Left ventricle myocardium inferior (tissue), 1 donor: ENCODE measurements at places on chromosomes 2 and 18. TPM values are rescaled to one million over a fixed set of nuclear protein-coding genes. Genes with fewer than 3 reads are reported as not detected.
A peak's percentile ranks its signal among the peaks of the same experiment; 100 is the strongest.

The PID1 gene
- 7.8 TPM for total RNA-seq

GRCh38 chr2:179393481-179393880 is 128.8 kb upstream of the SESTD1 start:
- no peak overlapping the region for H3K27ac ChIP-seq
- no peaks in the 10 kb centered on the region for H3K4me1 ChIP-seq
- H3K27me3 ChIP-seq, result no peaks in the 10 kb centered on the region
- H3K4me3 ChIP-seq, result no peak overlapping the region
- no peak for DNase-seq

The HJURP gene
- total RNA-seq, result 0.36 TPM

GRCh38 chr2:190587106-190587505 is 52.6 kb upstream of the NEMP2 start:
- H3K27ac ChIP-seq, result no peak overlapping the region
- no peaks in the 10 kb centered on the region for H3K36me3 ChIP-seq
- DNase-seq, result no peak
- no peaks in the 10 kb centered on the region for H3K27me3 ChIP-seq

The SLC9A4 gene
- not detected for total RNA-seq

DNA sequence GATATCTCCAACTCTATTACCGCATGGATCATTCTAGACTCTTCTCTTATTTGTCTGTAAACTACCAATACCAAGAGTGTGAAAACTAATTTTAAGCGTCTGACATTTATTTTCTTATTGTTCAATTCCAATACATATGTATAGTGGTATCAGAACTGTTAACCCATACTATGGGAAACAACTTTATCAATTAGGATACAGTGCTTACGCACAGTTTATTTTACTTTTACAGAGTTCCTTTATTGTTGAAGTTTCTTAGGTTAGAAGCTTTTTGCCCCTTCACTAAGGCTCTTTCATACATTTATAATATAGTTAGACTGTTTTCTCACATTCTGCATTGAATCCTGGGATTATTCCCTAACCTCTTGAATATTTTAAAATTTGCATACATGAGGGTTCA is 198.8 kb upstream of the RGPD4 start:
- no peak overlapping the region for H3K27ac ChIP-seq
- DNase-seq, result no peak
- no peaks in the 10 kb centered on the region for H3K36me3 ChIP-seq
- no peaks in the 10 kb centered on the region for H3K4me1 ChIP-seq
- no peaks in the 10 kb centered on the region for H3K27me3 ChIP-seq
- no peak overlapping the region for H3K4me3 ChIP-seq

The RRM2 gene
- total RNA-seq, result 2.1 TPM

The CRYGC gene
- not detected for total RNA-seq

The PLCD4 gene
- total RNA-seq, result 0.99 TPM

GRCh38 chr2:180524499-180524898 is 455.9 kb upstream of the UBE2E3 start:
- H3K27me3 ChIP-seq, result no peaks in the 10 kb centered on the region
- H3K4me1 ChIP-seq, result no peaks in the 10 kb centered on the region
- H3K36me3 ChIP-seq, result no peaks in the 10 kb centered on the region

DNA sequence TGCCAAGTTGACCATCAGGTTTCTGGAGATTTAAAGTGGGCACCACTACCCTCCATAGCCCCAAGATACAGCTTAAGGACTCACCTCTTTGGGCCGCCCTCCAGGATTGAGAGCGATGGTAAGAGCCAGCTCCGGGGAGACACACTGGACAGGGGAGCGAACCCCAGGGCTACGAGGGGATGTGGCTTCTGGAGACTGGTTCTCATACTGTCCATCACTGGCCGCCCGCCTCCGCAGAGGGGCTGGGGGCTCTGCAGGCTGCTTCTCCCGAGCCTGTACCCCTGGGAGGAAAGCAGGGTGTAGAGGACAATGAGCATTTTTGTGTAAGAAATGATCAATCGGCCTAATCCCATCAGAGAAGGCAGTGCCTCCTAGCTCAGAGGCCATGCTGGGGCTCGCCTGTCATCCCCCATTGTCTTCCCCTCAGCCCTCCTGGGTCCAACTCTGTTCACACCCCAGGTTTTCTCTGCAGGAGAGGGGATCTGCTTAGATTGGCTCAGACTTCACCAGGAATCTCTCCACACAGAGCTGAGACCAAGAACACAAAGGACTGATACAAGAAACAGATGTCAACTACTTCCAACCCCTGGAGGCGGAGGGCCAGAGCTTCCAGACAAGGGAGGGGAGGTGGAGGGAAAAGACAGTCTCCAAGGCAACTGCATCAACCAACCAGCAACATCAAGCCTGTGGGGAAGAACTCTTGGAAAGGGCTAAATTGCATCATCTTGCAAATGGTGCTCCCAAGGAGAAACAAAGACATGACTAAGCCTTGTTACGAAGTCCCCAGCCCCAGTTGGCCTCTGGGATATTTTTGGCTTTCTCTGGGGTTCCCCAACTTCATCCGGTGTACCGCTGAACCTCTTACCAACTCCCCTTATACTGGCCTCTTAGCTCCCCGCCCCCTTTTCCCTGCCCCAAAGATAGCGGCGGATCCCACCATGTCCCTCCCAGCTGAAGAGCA is 166.6 kb downstream of the TNS1 start:
- H3K4me1 ChIP-seq, result peaks cover 100% of the 10 kb centered on the region
- H3K36me3 ChIP-seq, result peaks cover 49% of the 10 kb centered on the region
- peak overlapping the region; percentile 95 for H3K27ac ChIP-seq
- H3K27me3 ChIP-seq, result no peaks in the 10 kb centered on the region

DNA sequence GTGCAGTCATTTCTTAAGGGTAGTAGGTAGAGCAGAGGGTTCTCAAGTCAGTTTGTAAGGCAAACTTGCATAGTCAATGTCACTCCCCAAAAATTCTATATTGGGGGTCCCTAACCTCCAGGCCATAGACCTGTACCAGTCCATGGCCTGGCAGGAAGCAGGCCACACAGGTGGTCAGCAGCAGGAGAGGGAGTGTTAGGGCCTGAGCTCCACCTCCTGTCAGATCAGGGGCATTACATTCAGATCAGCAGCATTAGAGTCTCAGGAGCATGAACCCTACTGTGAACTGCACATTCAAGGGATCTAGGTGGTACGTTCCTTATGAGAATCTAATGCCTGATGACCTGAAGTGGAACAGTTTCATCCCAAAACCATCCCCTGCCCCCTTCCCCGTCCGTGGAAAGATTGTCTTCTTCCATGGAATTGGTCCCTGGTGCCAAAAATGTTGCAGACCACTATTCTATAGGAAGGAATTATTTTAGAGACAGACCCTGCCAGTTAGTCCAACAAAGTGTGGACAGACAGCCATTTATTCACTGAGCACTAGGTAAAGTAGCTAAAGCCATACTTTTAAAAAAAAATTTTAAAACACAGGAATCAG is 6.7 kb downstream of the COA5 start:
- H3K4me3 ChIP-seq, result no peak overlapping the region
- H3K27ac ChIP-seq, result no peak overlapping the region
- peaks cover 71% of the 10 kb centered on the region for H3K36me3 ChIP-seq

DNA sequence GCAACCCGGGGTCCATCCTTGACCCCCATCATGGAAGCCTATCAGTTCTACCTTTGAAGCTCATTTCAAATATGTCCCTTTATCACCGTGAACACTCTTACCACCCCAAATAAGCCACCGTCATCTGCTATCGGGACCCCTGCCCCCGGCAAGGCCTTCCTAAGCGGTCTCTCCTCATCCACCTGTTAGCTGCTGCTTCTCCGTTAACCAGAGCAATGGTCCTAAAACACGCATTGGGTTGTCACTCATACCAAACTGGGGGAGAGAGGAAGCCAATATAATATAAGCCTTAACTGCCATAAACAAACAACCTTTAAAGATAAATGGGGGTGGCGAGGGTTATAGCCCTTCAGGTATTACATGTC is 680 bp downstream of the ASNSD1 start:
- H3K4me3 ChIP-seq, result peak overlapping the region; percentile 75
- peak overlapping the region; percentile 86 for H3K27ac ChIP-seq
- no peak for DNase-seq
- peaks cover 18% of the 10 kb centered on the region for H3K36me3 ChIP-seq

The FEV gene
- not detected for total RNA-seq

DNA sequence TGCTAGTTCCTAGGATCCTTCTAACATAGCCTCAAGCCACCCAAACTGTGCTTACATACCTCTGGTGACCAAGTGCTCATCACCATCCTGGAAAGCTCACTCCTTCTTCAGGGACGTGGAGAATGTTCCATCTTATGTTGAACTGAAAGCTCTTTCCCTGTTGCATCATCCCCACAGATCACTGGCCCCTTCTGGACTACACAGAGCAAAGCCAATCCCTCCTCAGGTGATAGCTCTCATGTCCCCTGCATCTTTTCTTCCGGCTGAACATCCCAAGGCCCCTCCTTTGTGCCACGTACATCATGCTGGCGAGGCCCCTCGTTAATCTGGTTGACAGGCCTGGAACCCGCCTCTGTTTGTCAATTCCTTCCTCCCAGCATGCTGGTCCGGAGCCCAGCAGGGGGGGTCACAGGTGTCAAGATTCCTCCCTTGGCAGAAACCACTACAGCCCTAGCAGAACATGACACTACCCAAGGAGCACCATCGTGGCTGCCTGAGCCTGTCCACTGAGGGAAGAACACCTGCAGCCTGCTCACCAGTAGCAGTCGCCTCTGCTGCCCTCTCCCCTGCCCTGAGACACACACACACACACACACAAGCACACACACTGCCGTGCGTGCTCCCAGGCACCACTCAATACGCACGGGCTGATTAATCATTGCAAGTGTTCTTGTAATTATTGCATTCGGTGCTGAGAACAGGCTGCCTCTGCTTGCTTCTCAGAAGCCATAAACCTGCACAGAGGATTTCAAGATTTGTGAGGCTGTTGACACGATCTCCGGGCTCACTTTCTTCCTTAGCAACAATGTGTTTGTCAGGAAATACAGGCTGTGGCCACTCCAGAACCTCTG is 6.3 kb upstream of the KCNK3 start:
- H3K4me3 ChIP-seq, result no peak overlapping the region
- no peaks in the 10 kb centered on the region for H3K36me3 ChIP-seq
- no peak for DNase-seq
- H3K27me3 ChIP-seq, result peaks cover 36% of the 10 kb centered on the region

The TUBA3E gene
- 47.1 TPM for total RNA-seq

GRCh38 chr2:47056374-47056773 is 98.7 kb downstream of the STPG4 start:
- H3K27ac ChIP-seq, result peak overlapping the region; percentile 90
- H3K4me3 ChIP-seq, result no peak overlapping the region
- H3K4me1 ChIP-seq, result peaks cover 72% of the 10 kb centered on the region
- H3K36me3 ChIP-seq, result peaks cover 25% of the 10 kb centered on the region
- H3K27me3 ChIP-seq, result no peaks in the 10 kb centered on the region

The NMUR1 gene
- total RNA-seq, result 0.41 TPM

DNA sequence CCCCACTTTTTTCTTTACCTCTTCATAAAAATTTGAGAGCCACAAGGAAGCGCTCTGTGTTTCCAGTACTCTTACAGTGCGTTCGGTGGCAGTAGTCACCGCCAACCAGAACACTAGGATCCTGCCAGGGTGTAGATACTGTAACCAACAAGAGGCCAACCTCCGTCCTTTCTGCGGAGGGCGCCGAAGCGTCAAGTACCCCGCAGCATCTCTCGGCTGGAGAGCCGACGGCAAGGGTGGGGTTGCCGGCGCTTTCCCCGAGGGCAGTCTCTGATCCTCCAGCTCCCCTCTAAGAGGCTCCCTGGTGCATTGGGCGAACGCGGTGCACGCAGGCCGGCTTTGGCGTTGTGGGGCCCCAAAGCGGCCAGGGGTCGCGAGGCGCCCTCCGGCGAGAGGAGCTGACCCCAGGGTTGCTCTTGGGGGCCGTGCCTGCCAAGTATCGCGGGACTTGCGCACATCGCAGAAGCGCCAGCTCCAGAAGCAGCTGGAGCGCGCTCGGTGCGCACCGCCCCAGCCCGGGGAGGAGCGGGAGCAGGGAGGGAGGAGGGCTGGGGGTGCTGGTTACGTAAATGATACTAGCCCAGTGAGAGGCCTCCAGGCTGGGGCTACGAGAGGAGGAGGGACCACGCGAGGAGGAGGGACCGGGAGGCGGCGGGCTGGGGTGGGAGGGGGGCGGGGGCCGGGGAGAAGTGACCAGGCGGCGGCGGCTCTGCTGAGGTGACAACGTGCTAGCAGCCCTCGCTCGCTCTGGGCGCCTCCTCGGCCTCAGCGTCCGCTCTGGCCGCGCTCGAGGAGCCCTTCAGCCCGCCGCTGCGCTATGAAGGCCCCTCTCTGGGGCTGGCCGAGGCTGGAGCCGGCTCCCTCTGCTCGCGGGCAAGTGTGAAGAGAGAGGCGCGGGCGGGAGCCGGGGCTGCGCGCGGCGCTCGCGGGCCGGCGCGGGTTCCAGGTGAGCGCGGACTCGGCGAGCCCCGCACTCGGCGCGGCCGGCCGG is at the start of gene GALNT13:
TSS of gene GALNT13 (plus strand) at position 692 of the 991 bp plus-strand sequence.
- no peaks in the 10 kb centered on the region for H3K36me3 ChIP-seq
- peak within 1 kb of the TSS; percentile 50 for H3K4me3 ChIP-seq
- peak; percentile 27 for DNase-seq
- H3K27ac ChIP-seq, result no peak within 1 kb of the TSS

GRCh38 chr2:238263204-238264071 is 23.6 kb upstream of the HES6 start:
- no peaks in the 10 kb centered on the region for H3K27me3 ChIP-seq
- H3K4me1 ChIP-seq, result peaks cover 43% of the 10 kb centered on the region
- peak; percentile 93 for DNase-seq

The NABP1 gene
- 3.3 TPM for total RNA-seq

GRCh38 chr2:12737738-12738485 is 21.2 kb downstream of the TRIB2 start:
- H3K4me1 ChIP-seq, result peaks cover 95% of the 10 kb centered on the region
- peak overlapping the region; percentile 99 for H3K27ac ChIP-seq
- DNase-seq, result no peak
